ENCODE measurements at places on chromosomes 11 and 22.

GRCh38 chr11:1762537-1763302, 1.0 kb downstream of the CTSD start:
- DNase-seq = no peak

DNA sequence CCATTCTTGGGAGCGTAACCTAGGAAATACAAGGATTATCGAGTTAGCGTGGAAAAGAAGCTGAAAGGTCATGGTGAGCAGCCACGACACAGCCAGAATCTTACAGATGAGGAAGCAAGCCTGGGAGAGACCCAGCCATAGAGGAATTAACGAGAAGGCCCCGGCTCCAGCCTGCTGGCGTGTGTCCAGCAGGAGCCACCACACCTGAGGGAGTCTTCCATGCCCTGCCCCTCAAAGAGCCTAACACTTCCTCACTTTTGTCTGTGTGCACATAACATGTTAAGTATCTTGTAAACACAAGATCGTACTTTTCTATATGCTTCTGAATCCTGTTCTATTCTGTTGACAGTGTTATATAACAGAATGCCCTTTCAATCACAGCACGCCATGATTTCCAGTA, 18.1 kb downstream of the CECR2 start:
- no peak for DNase-seq

DNA sequence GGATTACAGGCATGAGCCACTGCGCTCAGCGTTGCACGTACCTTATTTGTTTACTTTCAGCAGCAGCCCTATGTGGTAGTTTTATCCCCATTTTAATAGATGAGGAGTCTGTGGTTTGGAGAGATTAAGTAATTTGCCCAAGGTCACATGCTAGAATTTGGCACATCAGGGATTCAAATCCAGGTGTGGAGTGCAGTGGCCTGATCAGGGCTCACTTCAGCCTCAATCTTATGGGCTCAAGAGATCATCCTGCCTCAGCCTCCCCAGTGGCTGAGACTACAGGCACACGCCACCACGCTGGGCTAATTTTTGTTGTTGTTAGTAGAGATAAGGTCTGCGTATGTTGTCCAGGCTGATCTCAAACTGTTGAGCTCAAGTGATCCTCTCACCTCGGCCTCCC, 18.5 kb upstream of the SPTBN2 start:
- DNase-seq = no peak

DNA sequence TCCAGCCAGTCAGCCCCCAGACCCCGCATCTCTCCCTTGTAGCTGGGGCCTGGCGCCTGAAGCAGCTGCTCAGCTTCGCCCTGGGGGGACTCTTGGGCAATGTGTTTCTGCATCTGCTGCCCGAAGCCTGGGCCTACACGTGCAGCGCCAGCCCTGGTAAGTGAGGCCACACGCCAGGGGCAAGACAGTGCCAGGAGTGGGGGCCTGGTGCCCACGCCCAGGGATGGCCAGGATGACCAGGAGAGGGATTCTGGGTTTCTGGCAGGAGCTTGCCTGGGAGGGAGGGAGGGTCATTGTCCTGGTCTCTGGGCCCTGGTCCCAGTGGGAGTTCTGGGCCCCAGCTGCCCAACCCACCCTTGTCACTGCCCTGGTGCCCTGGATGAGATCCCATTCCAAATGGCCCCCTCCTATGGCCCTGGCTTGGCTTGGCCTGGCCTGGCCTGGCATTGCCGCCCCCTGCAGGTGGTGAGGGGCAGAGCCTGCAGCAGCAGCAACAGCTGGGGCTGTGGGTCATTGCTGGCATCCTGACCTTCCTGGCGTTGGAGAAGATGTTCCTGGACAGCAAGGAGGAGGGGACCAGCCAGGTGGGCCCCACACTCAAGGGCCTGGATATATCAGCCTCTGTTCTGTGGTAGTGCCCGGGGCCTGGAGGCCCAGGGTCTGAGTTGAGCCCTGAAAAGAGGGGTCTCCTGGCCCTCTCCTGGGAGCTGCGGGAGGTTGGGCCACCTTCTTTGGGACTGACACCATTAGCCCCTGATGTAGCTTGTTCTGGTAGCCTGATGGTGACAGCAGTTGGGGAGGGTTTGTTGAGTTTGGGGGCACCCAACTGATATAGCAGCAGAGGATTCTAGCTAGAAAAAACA, 3.7 kb downstream of the SLC39A13 start:
- DNase-seq = peak; percentile 18

DNA sequence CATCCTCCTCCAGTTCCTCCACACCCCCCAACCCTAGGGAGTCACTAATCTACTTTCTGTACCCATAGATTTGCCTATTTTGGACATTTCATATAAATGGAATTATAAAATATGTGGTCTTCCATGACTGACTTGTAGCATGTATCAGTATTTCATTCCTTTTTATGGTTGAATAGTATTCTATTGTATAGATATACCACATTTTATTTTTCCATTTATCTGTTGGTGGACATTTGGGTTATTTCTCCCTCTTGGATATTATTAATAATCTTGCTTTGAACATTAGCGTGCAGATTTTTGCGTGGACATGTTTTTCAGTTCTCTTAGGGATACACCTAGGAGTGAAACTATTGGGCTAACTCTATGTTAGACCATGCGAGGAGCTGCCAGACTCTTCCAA, 23.4 kb downstream of the NAT10 start:
- DNase-seq = no peak

GRCh38 chr22:37544955-37545702, 15.2 kb upstream of the CDC42EP1 start:
- DNase-seq = peak; percentile 69

- peak; percentile 96 for DNase-seq
These were observed 11.7 kb downstream of the PHRF1 start for GRCh38 chr11:587978-588380.

DNA sequence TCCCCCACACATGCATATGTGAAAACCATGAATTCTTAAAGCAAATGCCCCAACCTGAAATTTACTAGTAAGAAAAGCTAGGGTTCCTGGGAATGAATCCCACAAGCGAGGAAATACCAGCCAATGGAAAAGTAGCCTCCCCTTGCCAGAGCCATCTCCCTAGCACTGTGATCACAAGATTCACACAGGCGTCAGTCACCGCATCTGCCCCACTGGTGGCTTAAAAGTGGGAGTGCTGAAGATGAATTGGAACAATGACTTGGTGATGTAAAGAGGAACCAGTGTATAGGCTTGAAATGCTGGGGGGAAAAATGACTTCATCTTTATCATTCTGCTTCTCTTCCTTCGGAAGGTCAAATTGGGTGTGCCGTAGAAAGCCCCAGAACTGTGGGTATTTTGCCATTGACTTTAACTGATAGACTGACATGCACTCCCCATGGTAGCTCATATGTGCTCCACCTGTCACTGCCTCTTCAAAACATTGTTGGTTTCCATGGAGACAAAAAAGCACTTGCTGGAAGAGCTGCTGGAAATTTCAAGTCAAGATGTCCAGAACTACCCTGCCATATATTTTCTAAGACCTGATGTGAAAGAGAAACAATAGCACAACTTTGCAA, 19.2 kb upstream of the ASPHD2 start:
- DNase-seq = no peak

GRCh38 chr11:61698173-61698948, 18.2 kb downstream of the DAGLA start:
- DNase-seq = peak; percentile 97

- DNase-seq = no peak
These were observed 539.2 kb downstream of the ETS1 start for GRCh38 chr11:128048121-128048520.

DNA sequence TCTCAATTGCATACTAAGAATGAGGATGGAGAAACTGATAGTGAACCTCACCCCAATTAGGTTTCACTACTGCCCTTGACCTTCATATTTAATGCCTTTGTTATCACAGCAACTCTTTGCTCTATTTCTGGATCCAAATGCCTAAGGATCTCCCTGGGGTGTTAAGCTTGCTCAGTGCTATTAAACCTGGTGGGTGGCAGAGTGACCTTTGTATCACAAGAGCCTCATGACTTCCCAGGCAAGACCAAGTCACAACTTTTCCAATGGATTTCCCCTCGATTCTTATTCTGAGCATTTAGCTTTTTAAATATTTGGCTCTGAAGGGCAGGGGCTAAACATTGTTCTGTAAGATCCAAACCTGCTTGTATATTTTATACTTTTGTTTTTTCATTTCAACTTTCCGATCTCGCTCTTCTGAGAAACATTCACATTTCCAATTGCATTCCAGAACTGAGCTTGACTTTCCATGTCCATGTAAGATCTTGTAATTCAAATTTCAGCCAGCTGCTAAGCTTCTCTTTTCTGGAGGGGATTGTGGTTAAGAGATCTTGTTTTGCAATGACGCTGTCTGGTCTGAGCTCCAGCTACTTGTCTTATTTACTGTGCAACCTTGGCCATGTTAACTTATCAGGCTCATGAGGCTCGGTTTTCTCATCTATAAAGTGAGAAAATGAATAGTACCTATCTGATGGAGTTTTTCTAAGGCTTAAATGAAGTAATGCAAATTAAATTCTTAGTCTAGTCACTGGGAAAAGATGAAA, 6.4 kb upstream of the EHF start:
- peak; percentile 84 for DNase-seq

DNA sequence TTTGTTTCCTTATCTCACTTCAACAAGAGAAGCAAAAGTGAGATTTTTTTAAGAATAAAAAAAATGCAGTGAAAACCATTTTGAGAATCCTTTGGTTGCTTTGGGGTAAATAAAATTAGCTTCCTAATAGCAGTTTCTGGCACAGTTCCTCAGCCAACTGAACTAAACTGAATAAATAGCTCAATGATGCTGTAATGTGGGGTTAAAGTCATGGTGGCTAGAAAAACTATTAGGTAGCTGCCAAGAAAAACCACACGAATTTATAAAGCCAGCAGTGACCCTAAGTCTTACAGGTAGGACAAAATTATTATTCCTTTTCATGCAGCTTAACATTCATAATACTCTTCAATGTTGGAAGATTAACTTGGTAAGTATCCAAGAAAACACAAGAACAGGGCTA, 142.4 kb downstream of the APIP start:
- no peak for DNase-seq

DNA sequence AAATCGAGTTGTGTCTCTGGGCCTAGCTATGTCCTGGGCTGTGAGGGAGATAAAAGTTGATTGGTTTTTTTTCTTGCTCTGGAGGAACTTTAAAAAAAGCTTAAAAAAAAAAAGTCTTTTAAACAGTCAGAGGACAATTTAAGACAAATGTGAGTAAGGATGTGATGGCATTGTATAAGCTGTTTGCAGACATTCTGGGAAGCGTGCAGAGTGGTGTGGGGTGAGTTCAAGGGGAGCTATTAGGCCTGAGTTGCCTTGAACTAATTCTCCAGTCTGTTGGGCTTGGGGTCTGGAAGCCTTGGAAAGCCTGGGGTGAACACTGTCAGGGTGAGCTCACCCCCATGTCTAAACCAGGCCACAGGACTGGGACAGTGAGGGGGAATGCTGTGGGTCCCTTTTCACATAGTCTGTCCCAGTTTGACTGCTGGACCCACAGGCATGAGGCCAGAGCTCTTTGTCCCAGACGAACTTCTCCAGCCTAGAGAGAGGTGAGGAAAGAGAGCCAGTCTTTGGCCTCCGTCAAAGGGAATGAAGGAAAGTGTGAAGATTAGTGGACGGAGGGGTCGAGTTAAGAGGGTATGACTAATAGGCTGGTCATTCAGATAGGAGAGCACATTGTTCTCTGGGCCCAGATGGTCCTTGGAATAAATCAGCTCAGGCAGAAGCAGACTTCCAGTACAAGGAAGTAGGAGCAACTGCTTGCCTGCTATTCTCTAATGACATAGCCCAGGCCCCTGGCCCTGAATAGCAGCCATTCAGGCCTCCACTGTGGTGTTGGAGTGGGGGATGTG, 76.4 kb upstream of the NNMT start:
- no peak for DNase-seq

DNA sequence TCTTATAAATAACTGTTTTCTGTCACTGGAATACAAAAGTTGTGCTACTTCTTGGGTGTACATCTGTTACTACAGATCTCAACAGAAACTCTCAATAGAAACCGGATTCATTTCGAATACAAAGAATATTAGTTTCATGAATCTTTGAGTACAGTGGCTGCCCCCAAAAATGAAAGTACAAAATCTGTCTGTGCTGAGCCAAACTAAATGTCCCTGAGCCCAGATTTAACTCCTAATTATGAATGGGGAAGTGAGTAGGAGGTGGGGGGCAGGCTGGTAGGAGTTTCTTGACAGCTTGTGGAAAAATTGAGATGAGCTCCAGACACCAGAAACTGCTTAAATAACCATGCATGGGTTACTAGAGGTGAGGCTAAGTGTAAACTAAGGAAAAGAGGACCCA, 41.6 kb downstream of the PITPNB start:
- no peak for DNase-seq

GRCh38 chr22:29983296-29983917, 96.9 kb upstream of the HORMAD2 start:
- no peak for DNase-seq

DNA sequence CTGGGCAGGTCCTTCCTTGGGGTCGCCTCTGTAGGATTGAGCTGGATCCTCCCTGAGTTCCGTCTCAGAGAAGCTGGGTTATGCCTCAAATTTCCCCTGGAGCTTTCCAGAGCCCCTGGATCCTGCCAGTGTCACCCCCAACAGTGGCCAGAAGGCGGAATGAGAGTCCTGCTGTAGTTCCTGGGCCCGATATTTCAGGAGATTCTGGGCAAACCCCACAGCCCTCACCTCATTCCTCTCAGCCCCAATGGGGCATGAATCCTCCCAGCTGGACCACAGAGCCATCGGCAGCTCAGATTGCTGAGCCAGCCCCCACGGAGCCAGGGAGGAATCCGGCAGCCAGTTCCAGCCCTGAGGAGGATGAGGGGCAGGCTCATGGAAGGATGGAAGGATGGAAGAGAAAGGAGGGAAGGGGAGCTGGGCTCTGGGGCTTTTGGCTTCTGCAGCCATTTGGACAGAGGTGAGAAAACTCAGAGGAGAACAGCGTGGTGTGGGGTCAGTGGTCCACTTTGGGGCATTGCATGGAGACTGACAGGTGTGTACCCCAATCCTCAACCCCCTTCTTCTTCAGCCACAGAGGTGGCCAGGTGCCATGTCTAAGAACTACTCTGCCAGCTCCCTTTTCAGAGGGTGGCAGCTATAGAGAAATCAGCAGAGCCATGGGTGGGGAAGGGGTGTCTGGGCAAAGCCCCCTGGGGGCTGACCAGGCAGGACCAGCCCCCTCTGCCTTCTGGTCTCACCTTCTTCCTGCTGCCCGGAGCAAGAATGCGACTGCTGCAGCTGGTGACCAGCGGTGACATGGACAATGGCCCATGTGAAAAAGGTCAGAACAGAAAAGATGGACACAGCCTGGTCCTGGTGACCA, 867.6 kb downstream of the TBC1D22A start:
- no peak for DNase-seq

GRCh38 chr11:57324154-57324885, 432 bp downstream of the TNKS1BP1 start:
- no peak for DNase-seq

DNA sequence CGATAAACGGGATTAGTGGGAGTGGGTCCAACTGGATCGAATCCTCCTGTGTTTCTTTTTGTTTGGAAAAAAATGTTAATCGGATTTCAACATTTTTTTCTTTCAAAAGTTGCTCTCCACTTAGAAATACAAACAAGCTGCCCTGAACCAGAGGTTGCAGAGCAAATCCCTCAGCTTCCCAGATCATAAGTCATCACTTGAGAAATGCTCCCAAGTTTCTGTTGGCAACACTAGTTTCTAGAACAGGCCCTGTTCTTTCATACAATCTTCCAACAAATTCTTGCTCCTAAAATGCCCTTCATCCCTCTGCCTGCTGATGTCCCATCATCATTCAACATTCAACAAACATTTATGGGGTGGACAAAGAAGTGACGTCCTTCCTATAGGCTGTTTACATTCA, 1.3 kb upstream of the MLC1 start:
- DNase-seq = no peak

GRCh38 chr11:20671856-20672546, 2.6 kb downstream of the NELL1 start:
- DNase-seq = peak; percentile 52
